ENCODE measurements at places on chromosomes 11 and 22.
A peak's percentile ranks its signal among the peaks of the same experiment; 100 is the strongest.

DNA sequence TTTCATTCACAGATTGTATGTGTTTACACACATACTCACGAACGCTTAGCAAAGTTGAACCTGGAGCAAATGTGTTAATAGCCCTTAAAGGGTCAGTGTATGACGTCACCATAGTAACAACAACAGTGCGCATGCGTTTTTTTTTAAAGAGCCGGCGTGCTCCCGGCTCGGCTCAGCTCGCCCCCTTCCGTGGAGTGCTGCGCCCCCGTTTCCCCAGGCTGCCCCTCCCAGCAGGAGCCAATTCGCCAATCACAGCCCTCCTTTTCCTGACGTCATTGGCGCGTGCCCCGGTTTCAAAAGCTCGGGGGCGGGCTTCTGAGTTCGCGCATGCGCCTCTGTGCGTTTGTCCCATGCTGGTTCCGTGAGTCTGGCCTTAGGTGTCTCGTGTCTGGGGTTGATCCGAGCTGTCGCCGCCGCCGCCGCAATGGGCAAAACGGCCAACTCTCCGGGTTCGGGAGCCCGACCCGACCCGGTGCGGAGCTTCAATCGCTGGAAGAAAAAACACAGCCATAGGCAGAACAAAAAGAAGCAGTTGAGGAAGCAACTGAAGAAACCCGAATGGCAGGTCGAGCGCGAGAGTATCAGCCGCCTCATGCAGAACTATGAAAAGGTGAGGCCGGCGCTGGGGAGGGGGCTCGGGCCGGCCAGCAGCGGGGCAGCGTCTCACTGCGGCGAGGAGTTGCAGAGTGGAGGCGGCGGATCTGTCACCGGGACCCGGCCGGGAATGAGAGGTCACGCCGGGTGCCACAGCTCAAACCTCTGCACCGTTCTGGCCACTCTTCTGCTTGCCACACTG is at the start of gene DDX10:
Gene DDX10 (plus strand): TSS at position 340 of the 796 bp plus-strand sequence. CDS start 85 bp downstream, at position 425.
- peak; percentile 97 for DNase-seq

GRCh38 chr11:44817207-44817949 is 90.6 kb downstream of the TSPAN18 start:
- DNase-seq, result no peak

DNA sequence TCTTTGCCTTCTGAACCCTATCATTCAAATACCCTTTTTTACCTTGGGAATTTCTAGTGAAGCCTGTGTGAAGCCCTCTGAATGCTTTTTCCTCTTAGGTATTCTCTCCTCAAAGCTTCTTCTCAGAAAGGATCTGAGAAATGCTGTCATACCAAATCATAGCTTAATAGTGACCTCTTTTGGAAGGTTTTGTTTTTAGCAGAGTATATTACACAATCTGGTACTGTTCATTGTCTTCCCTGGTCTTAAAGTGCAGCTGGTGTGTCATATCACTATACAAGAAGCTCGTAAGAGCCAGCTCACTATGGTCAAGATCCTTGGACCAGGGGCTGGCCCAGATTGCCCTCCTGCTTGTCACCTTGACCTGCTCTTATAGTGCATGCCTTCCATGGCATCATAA is 204.4 kb upstream of the ANO5 start:
- no peak for DNase-seq

DNA sequence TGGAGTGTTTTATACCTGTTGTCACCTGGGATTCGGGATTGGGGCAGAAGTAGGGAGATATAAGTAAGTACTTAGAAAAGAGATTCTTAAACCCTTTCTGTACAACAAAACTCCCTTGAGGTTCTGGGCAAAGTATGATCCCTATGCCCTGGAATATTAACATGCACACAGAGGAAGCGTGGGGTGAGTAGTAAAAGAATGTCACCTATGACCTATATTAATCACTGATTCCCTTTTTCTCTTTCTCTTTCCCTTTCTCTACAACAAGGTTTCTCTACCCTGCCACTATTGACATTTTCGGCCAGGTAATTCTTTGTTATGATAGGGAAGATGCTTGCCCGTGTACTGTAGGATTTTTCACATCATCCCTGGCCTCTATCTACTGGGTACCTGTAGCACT is 209.7 kb upstream of the PLET1 start:
- DNase-seq, result no peak

DNA sequence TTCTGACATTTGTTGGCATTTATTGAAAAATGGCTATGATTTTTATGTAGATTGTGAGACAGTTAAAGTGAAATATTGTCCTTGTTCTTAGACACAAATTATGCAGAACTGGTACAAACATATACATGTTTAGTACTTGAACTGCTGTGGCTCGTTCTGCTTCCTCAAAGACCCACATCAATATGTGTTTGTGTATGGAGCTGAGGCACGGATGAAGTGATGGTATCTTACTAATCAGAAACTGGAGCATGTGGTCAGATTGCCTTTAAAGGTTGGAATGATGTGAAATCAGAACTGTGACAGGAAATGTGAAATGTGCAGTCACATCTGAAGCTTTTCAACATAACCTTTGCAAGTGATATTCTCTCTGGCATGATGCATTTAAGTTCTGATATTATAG is 130.4 kb downstream of the NAV2 start:
- DNase-seq, result no peak

- no peak for DNase-seq
These were observed 3.7 kb upstream of the ELFN2 start for GRCh38 chr22:37430941-37431340.

GRCh38 chr11:16226245-16226644 is 130.1 kb downstream of the SOX6 start:
- no peak for DNase-seq

DNA sequence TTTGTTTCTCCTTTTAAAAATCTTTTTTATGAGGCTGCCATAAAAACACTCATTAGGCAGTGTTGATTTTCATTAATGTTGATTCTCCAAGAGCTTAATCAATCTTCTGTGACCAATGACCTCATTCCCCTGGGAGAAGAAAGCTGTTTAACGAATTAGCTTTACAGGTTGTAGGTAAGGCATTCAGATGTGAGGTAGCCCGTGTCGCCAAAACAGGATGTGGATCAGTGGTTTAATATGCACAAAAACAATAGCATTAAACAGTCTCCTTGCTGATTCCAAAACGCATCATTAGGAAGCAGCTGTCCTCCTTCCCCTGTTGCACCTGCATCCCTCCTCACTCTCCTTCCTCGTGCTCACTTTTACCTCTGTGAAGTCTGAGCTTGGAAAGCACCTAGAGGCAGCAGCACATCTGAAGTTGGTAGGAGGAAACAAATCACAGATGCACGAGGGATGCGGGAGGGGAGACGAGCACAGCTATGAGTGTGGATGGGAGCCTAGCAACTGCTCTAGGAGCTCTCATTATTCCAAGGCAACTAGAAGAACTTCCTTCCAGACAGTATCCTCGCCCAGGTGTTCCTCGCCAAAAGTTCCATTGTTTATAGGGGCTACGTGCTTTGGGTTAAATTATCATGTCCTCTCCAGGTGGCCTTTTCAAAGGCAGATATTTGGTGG is 179.4 kb upstream of the SNX19 start:
- no peak for DNase-seq

- DNase-seq, result no peak
These were observed 161.0 kb downstream of the FEZ1 start for GRCh38 chr11:125335106-125335505.

DNA sequence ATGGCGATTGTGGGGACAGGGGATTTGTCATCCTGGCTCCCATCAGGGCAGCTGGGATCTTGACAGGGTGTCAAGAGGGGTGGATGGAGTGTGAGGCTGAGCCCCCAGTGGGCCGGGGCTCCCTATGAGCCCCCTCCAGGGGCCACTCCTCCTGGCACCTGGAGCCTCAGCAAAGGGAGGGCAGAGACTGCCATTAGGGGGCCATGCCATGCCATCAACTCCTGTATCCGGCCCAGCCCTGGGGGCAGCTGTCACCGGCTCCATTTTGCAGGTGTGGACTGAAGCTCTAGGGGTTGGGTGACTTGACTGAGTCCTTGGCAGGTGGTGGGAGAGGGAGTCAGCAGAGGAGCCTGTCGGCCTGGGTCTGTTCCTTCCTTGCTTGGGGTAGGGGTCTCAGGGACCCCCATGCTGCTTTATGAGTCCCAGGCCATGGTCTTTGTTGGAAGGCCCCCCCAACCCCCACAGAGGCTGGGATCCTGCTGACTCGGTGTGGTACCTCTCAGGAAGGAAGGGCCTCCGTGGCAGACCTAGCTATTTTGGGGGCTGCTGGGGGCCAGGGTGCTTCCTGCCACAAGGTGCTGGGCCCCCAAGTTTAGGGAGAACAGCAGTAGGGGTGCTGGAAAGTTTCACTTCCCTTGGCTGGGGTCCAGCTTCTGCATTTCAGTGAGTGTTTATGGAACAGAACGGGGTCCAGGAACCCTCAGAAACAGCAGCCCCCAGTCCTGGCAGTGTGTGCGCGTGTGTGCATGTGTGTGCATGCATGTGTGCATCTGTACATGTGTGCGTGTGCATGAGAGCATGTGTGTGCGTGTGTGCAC is 1.5 kb downstream of the ACY3 start:
- no peak for DNase-seq

DNA sequence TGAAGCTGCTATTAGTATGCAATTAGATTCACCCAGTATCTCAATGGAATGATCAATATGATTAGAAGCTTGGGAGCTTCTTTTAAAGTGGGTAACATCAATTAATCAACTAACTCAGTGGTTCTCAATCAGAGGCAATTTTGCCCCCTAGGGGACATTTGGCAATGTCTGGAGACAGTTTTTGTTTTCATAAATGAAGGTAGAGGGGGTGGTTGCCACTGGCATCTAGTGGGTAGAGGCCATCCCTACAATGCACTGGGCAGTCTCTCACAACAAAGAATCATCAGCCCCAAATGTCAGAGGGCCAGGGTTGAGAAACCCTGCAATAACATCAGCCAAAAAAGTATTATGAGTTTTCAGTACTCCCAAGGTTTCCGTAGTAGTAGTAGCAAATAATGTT is 5.9 kb upstream of the AMOTL1 start:
- no peak for DNase-seq

DNA sequence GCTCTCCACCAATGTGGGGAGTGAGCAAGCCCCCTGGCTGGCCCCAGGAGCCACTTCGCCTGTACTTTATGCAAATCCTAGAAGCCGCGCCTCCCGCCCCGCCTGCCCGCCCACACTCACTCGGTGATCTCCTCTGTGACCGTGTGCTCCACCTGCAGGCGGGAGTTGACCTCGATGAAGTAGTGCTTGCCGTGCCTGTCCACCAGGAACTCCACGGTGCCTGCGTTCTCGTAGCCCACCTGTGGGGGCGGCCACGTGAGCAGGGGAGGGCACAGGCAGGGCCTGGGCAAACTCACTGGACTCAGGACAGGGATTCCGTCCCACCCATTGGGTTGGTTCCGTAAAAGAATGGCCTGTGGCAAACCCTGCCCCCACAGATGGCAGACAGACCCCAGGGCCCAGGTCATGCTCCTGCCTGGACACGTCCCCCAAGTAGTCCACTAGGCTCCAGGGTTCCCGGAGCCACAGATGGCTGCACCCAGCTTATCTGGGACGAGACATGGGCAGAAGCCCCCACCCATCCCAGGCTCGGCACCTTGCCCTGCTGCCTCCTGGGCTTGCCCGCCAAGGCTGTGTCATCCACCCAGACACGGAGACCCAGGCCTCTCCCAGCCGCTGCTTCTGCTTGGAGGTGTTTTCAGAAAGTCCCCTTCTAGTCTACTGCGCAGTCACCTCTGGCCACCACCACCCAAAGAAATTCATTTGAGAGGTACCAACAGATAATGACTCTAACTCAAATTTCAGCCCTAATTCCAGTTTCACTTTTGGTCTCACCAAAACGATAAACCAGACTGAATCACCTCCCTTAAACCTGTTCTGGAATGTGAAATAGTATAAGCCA is 12.1 kb downstream of the LRFN4 start:
- peak; percentile 56 for DNase-seq

GRCh38 chr11:44614281-44614775 is 48.9 kb downstream of the CD82 start:
- no peak for DNase-seq

DNA sequence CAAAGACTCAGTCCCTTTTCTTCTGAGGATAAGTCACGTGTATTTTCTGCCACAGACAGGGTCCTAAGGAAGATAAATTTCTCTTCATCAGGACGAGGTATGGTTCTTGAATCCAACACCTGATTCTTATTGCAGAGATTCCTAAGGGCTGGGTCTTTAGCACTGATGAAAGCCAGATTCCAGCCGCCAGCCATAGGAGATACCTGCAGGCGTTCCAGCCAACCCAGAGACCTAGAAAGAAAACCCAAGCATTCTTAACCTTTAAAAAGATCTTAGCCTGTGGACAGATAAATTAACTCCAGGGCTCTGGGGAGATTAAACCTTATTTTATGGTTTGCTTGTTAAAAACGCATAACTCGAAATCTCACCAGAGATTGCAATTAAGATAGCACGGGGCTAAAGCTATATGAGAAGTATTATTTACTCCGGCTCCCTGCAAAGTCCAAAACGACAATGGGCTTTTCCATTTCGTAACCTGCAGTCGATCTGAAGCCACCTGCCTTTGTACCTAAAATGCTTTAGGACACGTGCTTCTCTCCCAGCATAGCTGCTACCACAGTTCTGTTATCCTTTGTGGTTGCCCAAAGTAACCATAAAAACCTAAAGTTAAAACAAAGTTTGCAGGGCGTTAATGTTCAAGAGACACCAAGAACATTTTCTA is 104.5 kb downstream of the NXPE2 start:
- no peak for DNase-seq

GRCh38 chr11:12042215-12042676 is 33.8 kb upstream of the DKK3 start:
- DNase-seq, result no peak

- no peak for DNase-seq
These were observed 8.3 kb upstream of the KRTAP5-7 start for GRCh38 chr11:71518506-71519471.

DNA sequence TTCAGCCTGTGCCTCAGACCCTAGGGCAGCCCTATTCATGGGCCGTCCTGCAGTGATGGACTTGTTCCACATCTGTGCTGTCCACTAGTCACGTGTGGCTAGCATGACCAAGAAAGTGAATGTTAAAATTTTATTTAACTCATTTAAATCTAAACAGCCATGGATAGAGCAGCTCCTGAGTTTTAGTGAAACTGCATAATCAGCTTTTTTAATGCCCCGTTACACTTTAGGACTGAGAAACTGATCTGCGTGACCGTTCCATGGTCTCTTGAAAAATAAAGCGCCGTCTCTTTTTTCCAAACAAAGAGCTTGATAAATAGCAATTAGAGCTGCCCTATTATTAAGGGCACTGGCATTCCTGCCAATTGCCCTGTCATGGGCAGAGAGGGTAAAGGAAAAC is 76.5 kb upstream of the SNX19 start:
- DNase-seq, result no peak

DNA sequence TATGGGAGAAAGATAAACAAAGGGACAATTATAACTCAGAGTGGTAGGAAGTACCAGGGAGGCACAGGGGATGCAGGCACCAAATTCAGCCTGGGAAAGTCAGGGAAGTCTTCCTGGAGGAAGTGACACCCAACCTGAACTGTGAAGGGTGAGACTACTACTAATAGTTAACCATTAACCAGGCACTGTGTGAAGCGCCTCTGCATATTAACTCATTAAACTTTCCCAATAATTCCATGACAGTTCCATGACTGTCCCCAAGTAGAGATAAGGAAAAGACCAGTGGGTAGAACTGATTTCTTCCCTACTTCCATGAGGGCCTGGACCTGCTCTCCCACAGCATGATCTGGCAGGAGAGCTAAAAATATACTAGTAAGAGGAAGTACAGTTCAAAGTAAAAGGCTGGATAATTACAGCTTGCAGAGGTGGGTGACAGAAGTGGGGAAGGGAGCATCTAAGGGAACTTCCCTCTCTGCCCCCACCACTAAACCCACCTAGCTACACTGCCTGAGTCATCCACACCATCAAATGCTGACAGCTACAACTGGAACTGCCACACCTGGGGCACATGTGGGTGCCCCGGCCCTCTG is 4.7 kb upstream of the AP1B1 start:
- DNase-seq, result no peak

Data from activated CD8-positive, alpha-beta memory T cell treated with anti-CD3 and anti-CD28 coated beads for 1 hour (primary cell).